Pancreas (tissue), 10 donors: ENCODE measurements at places on chromosomes 2 and 18. TPM values are rescaled to one million over a fixed set of nuclear protein-coding genes. Genes with fewer than 3 reads are reported as not detected.

Gene RNF144A
- total RNA-seq, result 39.1 TPM

Gene PLEKHH2
- total RNA-seq, result 1.8 TPM

Gene KIF5C
- total RNA-seq, result 0.98 TPM

Gene CCDC68
- total RNA-seq, result 0.95 TPM

Gene SERPINB3
- not detected for total RNA-seq

Gene PAX3
- total RNA-seq, result not detected

Gene MYCN
- total RNA-seq, result 0.09 TPM
